Right lung (tissue), 10 donors: ENCODE measurements at places on chromosomes 1 and 21. TPM values are rescaled to one million over a fixed set of nuclear protein-coding genes. Genes with fewer than 3 reads are reported as not detected.

DNA sequence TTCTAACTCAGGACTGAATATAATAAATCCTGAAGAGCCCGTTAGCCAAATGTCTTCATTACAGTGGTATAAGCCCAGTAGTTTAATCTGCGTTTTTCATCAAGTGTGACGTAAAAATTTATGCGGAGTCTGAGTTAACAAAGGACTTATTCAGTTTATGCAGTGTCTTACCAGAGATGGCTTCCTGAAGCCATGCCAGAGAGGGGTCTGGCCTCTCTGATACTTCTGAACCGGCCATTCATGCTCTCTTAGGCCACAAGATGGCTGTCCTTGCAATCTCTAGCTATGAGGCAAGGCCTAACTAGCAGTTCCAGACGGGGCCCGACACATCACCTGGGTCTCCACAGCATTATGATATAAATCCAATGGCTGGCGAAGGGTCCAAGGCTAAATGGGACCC lies 101.4 kb downstream of the TEX35 start:
- no peak for DNase-seq

- no peak for DNase-seq
These were observed 4.5 kb upstream of the ZNF697 start for GRCh38 chr1:119652587-119652986.

GRCh38 chr1:240189386-240189989 lies 97.8 kb downstream of the FMN2 start:
- peak; percentile 18 for DNase-seq

- no peak for DNase-seq
These were observed 45.1 kb downstream of the SLX9 start for GRCh38 chr21:44984792-44985440.

- DNase-seq: no peak
These were observed 4.2 kb downstream of the FMO1 start for GRCh38 chr1:171252482-171252881.

DNA sequence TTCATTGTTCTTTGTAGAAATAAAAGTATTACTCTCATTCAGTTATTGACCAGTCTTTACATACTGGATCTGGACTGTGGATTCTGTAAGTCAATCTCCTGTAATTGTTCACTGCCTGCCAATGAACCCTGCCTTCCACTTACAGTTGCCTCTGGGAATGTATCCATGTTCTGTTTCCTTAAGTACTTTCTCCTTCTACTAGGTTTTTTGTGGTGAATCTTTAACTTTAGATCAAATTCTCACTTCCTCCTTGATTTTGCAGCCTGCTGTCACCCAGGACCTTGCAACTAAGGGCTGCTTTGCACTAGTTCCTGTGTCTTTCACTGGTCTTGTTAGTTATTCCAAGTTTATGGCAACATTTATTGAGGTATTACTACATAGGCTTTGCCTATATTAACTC lies 28.2 kb upstream of the ANKRD13C start:
- no peak for DNase-seq

- no peak for DNase-seq
These were observed 376.9 kb downstream of the USH2A start for GRCh38 chr1:216046336-216046735.

DNA sequence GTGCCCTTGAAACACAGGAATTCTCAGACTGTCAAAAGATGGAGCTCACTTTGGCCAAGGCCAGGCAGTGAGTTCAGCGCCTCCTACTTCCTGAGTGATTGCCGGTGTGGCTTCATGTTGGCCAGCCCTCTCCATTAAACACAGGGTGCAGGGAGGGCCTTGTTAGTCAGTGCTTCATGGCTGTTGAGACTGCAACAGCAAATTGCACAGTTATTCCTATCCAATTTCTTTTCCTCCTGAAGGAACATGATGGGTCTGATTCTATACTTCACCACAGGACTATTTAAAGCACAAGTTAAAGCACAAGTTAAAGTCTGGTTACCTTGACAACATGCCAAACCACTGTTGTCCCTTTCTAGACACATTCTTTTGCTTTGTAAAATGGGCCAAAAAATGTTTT lies 156.6 kb downstream of the SIPA1L2 start:
- no peak for DNase-seq

Gene HSPB7
- 2.7 TPM for polyA plus RNA-seq

Gene LCA5L
- polyA plus RNA-seq: 4.8 TPM

Gene LENEP
- 0.46 TPM for polyA plus RNA-seq

Gene AMY1B
- 0.33 TPM for polyA plus RNA-seq
